A549 treated with CORT108297 at 1 μM for 4 hours (cell line): ENCODE measurements at places on chromosomes 6 and 20. TPM values are rescaled to one million over a fixed set of nuclear protein-coding genes. Genes with fewer than 3 reads are reported as not detected.

Gene SNPH
- 3.7 to 5.6 TPM (median 4.9 TPM) in 5 replicates for total RNA-seq

Gene TEAD3
- total RNA-seq: 4.1 to 7.8 TPM (median 6.2 TPM) in 5 replicates

Gene PTPRT
- total RNA-seq: not detected in 5 replicates

Gene TCF15
- not detected in 5 replicates for total RNA-seq

Gene CLVS2
- 0.08 to 0.16 TPM (median 0.14 TPM) in 5 replicates for total RNA-seq

Gene SYTL3
- total RNA-seq: 0.98 to 1.4 TPM (median 1.1 TPM) in 5 replicates

Gene KIFC1
- 41.3 to 47.9 TPM (median 45.8 TPM) in 5 replicates for total RNA-seq

Gene OR2H2
- not detected in 5 replicates for total RNA-seq

Gene NOL7
- total RNA-seq: 67.9 to 81.4 TPM (median 71.3 TPM) in 5 replicates

Gene PRDM1
- total RNA-seq: 4.0 to 5.5 TPM (median 4.8 TPM) in 5 replicates

Gene SYCP2
- 0.35 to 0.60 TPM (median 0.50 TPM) in 5 replicates for total RNA-seq

Gene ETV7
- total RNA-seq: 0.13 to 0.18 TPM (median 0.16 TPM) in 4 of 5 replicates, not detected in the other

Gene ADAT2
- total RNA-seq: 3.5 to 4.4 TPM (median 4.0 TPM) in 5 replicates

Gene SNAP25
- 14.2 to 19.0 TPM (median 18.4 TPM) in 5 replicates for total RNA-seq

Gene LPA
- total RNA-seq: 0.01 to 0.06 TPM (median 0.02 TPM) in 3 of 5 replicates, not detected in the others

Gene C20orf96
- 10.4 to 11.9 TPM (median 11.2 TPM) in 5 replicates for total RNA-seq

Gene IDH3B
- 126 to 138 TPM (median 135 TPM) in 5 replicates for total RNA-seq

Gene NKX2-4
- 0.03 to 0.05 TPM (median 0.05 TPM) in 3 of 5 replicates, not detected in the others for total RNA-seq

Gene TTBK1
- total RNA-seq: 0.03 to 0.06 TPM (median 0.05 TPM) in 5 replicates

Gene HLA-DQA1
- total RNA-seq: not detected in 5 replicates

Gene BANF2
- not detected in 5 replicates for total RNA-seq

Gene NUDT3
- total RNA-seq: 5.3 to 8.3 TPM (median 5.6 TPM) in 5 replicates

Gene SIM1
- not detected in 5 replicates for total RNA-seq

Gene SEMG1
- not detected in 5 replicates for total RNA-seq

Gene TFAP2B
- total RNA-seq: not detected in 5 replicates

Gene BPIFB1
- 0.07 to 0.22 TPM (median 0.14 TPM) in 3 of 5 replicates, not detected in the others for total RNA-seq

Gene BCAS4
- 27.0 to 32.9 TPM (median 31.1 TPM) in 5 replicates for total RNA-seq

Gene HDGFL1
- total RNA-seq: not detected in 5 replicates

Gene TSBP1
- not detected in 5 replicates for total RNA-seq

Gene IBTK
- total RNA-seq: 30.2 to 40.7 TPM (median 35.8 TPM) in 5 replicates

Gene ZNF165
- total RNA-seq: 0.93 to 1.1 TPM (median 0.98 TPM) in 5 replicates

Gene FRS3
- total RNA-seq: 1.9 to 3.3 TPM (median 2.8 TPM) in 5 replicates

Gene SLC17A1
- total RNA-seq: 0.10 TPM in 1 of 5 replicates, not detected in the others

Gene MAFB
- total RNA-seq: 0.07 to 0.13 TPM (median 0.09 TPM) in 4 of 5 replicates, not detected in the other

Gene RRAGD
- 2.7 to 4.6 TPM (median 4.0 TPM) in 5 replicates for total RNA-seq

Gene PPP1R3G
- 1.1 to 2.0 TPM (median 1.4 TPM) in 5 replicates for total RNA-seq

Gene LY6G6D
- not detected in 5 replicates for total RNA-seq

Gene FANCE
- 2.8 to 3.5 TPM (median 3.3 TPM) in 5 replicates for total RNA-seq

Gene APOM
- total RNA-seq: 2.9 to 4.1 TPM (median 3.0 TPM) in 5 replicates

Gene YWHAB
- 188 to 218 TPM (median 193 TPM) in 5 replicates for total RNA-seq

Gene AKAP12
- total RNA-seq: 94.8 to 169 TPM (median 161 TPM) in 5 replicates
